ENCODE measurements at places on chromosomes 3 and 15.

DNA sequence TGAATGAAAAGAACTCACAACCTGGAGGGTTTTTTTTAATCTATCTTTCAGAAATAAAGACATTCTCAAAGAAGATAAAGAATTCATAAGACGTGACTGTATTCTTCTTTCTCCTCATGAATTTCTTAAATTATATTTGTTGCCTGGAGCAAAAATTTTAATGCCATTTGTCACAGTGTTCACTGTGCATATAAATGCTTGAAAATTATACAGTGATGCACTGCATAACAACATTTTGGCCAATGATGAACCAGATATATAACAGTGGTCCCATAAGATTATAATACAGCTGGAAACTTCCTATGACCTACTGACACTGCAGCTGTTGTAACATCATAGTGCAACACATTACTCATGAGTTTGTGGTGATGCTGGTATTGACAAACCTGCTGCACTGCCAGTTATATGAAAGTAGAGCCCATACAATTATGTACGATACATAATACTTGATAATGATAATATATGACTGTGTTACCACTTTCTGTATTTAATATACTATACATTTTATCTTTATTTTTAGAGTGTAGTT, 67.3 kb downstream of the P2RY1 start:
- no peak for DNase-seq

DNA sequence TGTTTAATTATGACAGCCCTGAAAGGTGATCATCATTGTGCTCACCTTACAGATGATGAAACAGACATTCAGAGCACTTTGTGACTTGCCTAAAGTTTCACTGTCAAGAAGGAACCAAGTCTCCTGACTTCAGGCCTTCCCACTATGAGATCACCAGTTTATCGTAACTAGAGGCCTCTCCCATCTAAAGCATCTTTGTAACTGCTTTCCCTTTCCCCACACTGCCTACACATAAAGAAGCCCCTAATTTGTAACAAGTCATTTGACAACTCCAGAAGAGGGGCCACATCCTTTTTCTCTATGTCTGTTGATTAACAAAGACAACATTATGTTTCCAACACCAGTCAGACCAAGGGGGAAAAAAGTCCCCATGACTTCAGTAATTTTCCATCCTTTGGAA, 1.1 kb downstream of the KLHL6 start:
- DNase-seq = no peak

DNA sequence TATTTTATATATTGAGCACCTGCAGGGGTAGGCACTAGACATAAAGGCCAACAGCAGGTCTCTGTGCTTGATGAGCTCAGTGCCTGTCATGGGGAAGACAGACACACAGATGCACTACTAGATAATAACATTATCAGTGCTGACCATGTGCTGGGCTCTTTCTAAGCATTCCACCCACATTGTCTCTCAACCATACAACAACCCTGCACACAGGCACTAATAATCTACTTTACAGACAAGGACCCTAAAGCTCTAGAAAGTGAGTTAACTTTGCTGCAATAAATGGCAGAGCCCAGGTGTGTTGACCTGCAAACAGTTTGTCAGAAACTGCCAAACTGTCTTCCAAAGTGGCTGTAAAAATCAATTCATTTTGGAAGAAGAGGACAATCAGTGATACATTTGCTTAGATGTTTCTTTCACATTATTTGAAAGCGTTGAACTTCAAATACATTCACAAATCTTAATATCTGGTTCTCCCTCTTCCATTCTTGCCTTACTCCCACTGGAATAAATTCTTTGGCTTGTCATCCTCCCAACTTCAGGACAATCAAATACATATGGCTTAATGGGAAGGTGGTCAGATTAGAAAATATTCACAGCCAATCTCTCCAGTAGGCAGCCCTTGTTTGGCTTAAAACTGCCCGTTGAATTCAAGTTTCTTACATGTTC, 11.0 kb upstream of the PP2D1 start:
- DNase-seq = no peak

DNA sequence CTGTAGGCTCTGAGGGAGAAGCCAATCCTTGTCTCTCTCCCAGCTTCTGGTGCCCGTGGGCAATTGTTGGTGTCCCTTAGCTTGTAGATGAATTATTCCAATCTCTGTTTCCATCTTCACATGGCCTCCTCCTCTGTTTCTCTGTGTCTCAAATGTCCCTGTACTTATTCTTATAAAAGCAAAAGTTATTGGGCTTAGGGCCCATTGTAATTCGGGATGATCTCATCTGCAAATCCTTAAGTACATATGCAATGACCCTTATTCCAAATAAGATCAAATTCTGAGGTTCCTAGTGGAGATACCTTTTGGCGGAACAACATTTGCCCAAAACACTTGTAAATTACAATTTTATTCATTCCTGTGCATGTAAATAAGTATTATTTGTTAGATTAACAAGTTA, 147.4 kb upstream of the EPHA3 start:
- no peak for DNase-seq

GRCh38 chr3:162742159-162742717, 1245.6 kb downstream of the OTOL1 start:
- no peak for DNase-seq

DNA sequence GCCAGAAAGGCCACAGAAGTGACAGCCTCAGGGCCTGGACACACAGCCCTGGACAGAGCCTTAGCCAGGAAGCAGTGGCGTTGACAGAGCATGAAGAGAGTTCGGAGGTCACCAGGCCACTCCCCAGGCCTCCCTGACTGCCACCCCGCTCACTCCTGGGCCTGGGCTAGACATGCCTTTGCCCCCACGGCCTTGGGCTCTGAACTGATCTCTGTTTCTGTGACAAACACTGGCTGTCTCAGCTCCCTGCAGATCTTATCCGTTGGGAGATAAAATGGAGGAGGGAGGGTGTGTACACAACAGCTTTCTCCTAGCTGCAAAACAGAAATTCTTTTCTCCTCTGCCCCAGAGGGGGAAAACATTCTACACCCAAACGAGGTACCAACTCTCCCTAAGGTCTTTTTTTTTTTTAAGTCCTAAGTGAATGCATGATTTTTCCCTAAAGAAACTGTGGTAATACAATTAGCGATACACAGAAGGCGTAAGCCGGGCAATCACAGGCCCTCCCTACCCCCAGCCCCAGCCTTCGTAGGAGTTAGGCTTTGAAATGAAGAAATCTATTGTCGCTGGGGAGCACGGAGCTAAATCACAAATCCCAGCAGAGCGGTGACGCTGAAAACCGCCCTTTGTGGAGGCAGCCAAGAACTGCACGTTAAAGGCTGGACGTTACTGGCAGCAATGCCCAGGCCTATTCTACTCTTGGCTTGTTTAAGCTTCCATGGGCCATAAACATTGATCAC, 45.0 kb downstream of the SRGAP3 start:
- no peak for DNase-seq

- DNase-seq = no peak
Measured at GRCh38 chr15:54033356-54033860, 55.2 kb downstream of the UNC13C start.

GRCh38 chr3:167740961-167741587, 5.6 kb downstream of the SERPINI1 start:
- DNase-seq = no peak

DNA sequence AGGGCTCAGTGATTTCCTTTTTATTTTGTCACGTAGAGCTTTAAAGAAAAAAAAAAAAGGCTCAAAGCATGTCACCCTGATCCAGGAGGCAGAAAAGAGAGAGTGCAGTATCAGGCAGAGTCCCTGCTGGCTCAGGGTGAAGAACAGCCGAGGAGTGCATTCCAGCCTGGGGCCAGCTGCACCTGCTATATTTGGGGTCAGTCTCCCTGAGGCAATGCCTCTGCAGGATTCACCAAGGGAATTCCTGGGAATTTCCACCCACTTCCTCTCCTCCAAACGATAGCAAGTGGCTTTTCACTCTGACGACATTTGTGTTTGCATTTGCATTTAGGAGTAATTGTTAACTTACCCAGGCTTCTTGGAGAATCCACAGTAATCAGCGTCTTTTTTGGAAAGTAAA, 202.9 kb upstream of the CTNNB1 start:
- DNase-seq = no peak

Data from stimulated activated CD8-positive, alpha-beta memory T cell treated with anti-CD3 and anti-CD28 coated beads, Interleukin-7, amount 100 ng/mL, for 1 hour (primary cell).